EL (cell line): ENCODE measurements at places on chromosomes 6 and 20.

GRCh38 chr6:143896126-143896860, 32.0 kb downstream of the ZC2HC1B start:
- no peak for DNase-seq

DNA sequence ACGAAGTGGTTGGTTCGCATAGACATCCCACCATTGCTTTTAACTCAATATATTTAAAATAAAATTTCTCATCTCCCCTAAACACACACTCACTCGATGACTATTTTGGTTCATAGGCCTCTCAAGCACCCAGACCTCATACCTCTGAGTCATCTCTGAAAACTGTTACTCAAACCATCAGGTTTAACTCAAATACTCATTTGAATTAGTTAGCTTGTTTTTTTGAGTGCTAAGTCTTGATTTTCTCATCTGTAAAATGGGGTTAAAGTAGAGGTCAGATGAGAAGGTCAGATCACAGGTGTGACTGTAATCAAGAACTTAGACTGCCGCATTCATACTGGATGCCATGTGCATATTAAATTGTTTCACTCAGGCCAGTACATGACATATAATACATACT, 243.9 kb upstream of the TENT5A start:
- peak; percentile 86 for DNase-seq

DNA sequence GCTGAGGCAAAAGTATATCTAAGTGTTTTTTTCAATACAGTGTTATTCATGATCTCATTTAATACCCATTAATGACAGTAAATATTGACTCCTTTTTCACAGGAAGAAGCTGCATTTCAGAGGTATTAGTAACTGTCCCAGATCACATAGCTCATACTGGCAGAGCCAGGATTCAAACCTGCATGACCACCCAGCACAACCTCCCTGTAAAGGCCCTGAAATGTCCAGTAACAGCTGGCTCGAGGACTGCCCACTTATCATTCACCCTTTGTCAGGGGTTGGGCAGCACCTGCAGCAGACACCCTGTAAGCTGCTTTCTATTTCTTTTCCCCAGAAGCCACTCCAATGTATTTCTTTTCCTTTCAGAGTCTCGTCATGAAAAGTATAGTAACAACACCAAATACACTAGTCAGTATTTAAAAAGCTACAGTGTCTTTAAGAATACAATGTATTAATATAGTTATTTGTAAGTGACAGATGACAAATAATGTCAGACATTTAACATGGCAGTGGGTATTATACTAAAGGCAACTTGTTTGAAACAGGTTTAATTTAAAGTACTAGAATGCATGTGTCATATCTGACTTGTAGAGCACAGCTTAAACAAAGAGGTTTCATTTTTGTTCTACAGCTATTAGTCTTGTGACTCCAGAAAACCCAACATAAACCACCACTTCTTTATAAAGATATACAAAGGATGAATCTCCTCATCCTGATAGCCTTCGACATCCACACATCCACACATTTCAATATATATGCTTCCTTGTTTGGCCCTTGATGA, 841.6 kb upstream of the GJE1 start:
- DNase-seq = peak; percentile 23

- peak; percentile 96 for DNase-seq
Measured at GRCh38 chr6:43096451-43097097, 20.5 kb downstream of the PTK7 start.

- DNase-seq = no peak
Measured at GRCh38 chr6:36204068-36204753, 7.7 kb downstream of the BRPF3 start.

DNA sequence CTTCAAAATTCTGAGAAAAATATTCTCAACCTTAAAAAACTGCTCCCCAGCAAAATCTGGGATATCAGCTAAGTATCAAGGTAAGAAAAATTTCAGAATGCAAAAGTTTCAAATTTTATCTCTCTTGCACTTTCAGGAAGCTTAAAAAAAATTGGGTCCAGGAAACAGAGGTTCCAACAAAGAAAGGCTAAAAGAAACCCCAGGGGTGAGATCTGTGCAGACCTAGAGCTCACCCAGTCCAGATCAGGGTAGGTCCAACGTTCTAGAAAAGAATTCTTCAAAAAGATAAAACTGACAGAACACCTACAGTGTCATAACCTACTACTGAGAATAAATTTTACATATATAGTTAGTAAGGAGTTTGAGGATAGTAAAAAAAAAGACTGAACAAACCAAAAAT, 23.5 kb downstream of the ILRUN start:
- DNase-seq = no peak

- DNase-seq = peak; percentile 95
Measured at GRCh38 chr6:30885999-30886896, 1.9 kb downstream of the DDR1 start.

DNA sequence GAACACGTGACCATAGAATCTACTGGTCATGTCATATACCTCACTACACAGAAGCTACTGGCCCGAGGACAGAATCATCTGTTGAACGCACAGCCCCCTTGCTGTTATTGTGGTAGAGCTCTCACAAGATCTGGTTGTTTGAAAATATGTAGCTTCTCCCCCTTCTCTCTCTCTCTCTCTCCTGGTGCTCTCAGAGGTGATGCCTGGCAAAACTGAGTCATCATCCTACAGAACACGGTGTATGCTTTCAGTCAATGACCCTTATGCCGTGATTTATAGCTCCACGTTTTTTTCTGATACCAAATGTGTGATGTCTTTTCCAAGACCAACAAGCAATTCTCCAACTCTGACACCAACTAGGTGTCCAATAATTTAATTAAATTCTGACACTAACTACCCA, 13.0 kb upstream of the RBM24 start:
- no peak for DNase-seq

GRCh38 chr6:106090001-106090400, 3.9 kb downstream of the PRDM1 start:
- peak; percentile 68 for DNase-seq

GRCh38 chr6:111949546-111949945, 76.3 kb upstream of the FYN start:
- no peak for DNase-seq

- DNase-seq = no peak
Measured at GRCh38 chr20:53402233-53403005, 191.2 kb downstream of the ZNF217 start.

GRCh38 chr20:24693466-24694156, 224.2 kb downstream of the SYNDIG1 start:
- no peak for DNase-seq

- DNase-seq = peak; percentile 76
Measured at GRCh38 chr6:52610745-52611355, 34.0 kb upstream of the TRAM2 start.

- DNase-seq = peak; percentile 75
Measured at GRCh38 chr6:23003671-23004467, 434.5 kb downstream of the HDGFL1 start.

GRCh38 chr6:167268683-167269280, 22.3 kb upstream of the UNC93A start:
- DNase-seq = no peak

- DNase-seq = no peak
Measured at GRCh38 chr6:113821445-113821844, 35.7 kb upstream of the MARCKS start.

DNA sequence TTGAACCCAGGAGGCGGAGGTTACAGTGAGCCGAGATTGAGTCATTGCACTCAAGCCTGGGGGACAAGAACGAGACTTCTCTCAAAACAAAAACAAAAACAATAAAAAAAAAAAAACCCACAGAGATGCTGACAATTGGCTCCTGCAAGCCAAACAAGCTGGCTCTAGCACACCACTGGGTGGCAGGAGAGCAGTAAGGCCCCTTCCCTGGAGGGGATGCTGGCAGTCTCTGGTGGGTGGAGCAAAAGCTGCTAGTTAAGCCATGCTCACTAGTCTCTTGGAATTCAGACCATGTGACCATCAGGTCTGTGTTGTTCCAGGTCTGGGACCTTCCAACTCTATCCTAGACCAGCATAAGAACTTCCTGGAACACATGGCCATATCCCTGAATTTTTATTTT, 18.9 kb upstream of the DSN1 start:
- peak; percentile 73 for DNase-seq

- no peak for DNase-seq
Measured at GRCh38 chr20:20235681-20236080, 132.2 kb upstream of the INSM1 start.

DNA sequence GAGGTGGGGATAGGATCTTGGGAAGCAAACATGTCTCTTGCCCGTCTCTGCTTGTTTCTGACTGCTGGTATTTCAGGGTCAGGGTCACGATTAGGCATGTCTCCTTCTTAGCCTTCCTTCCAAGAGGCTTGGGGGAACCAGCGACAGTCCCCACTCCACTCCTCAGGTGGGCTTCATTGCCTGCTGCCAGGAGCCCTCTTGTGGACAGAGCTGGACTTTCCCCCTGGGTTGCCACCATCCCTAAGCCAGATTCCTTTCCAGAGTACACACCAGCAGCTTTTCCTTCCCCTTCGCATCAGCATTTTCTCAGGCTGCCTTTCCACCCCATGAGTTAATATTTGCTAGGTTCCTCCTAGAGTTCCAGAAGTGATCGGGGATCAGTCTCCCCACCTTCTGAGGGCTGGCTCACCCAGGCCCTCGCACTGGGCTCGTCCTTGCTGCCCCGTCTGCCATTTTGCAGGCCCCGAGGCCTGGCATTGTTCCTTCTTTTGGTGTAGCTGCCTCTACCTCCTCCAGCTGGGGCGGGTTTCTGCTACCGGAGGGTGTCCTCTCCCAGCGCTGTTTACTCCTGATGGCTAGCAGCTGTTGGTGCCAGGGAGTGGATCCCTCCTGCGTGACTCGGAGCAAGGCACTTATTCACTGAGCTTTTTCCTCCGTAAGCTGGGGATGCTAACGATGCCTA, 8.8 kb upstream of the C20orf144 start:
- DNase-seq = peak; percentile 71

DNA sequence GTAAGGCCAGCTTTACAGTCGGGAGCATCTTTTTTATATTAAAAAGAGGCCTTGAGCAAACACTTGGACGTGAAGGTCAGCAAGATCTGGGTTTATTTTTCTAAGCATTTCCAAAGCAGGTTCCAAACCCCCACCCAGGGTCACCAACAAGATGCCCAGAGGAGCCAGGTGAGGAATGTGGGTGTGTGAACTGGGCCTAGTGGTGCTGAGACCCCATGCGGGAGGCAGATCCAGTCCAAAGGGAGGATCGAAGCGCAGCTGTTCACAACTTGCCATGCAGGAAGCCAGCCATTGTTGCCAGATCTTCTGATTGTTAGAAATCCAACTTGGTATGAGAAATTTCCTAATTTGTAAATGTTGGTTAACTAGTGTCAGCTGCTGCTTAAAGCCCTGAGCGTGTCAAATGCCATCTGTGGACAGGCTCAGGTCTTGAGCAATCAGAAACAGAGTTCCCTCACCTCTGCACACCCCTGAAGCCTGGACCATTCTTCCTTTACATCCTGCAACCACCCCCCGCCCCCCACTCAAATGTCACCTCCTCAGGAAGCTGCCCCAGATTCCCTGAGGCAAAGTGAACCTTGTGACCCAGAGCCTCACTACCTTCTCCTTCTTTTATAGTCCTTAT, 46.5 kb downstream of the NFATC2 start:
- no peak for DNase-seq

- DNase-seq = no peak
Measured at GRCh38 chr6:111536910-111537527, 54.0 kb upstream of the REV3L start.

DNA sequence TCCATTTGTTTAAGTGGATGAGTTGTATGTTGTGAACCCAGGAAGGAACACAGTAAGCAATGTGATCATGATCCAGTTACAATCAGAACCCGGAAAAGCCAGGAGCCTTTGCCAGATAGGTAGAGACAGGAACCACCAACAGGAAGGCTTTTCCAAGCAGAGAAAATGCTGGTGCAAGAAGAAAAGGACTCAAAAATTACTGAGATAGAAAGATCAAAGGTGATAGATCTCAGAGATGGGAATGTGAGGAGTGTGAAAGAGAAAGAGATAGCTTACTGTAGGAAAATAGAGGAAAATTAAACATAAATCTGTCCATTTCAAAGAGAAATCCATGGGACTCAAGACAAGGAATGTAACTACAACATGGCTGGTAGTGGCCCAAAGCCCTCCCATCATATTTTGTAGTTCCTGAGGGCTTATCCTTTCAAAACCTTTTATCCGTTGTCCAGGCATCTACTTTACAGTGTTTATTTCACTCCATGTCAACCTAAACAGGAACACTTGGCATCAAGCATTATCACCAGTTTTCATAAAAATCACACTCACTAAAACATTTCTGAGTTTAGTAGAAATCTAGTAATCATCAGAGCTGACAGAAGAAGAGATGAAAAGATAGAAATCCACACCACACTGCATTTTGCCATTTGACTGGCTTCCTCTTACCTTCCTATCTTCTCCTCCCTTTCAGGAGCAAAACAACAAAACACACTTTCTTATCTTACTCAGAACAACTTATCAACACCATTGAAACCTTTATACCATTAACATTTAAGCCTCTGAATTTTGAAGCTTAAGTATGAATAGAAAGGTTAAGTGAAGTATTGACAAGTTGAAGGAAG, 44.5 kb upstream of the STXBP5 start:
- DNase-seq = no peak

- DNase-seq = no peak
Measured at GRCh38 chr6:38022688-38023087, 203.2 kb downstream of the ZFAND3 start.

DNA sequence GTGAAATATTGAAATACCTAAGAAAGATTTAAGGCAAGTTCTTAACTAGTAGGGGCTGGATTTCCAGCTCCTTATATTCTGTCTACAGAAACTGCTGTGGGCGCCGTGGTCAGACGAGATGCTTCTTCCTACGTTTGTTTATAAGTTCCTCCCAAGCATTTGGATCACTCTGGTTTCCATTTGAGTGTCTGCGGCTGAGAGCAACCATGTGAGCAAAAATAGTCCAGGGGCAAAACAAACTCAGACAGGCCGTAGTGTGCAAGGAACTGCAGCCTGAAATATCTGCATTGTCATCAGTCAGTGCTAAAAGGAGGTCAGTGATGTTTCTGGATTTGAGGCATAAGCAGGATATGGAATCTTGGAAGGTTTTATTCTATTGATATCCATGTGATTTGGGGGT, 485.9 kb upstream of the JAG1 start:
- no peak for DNase-seq

DNA sequence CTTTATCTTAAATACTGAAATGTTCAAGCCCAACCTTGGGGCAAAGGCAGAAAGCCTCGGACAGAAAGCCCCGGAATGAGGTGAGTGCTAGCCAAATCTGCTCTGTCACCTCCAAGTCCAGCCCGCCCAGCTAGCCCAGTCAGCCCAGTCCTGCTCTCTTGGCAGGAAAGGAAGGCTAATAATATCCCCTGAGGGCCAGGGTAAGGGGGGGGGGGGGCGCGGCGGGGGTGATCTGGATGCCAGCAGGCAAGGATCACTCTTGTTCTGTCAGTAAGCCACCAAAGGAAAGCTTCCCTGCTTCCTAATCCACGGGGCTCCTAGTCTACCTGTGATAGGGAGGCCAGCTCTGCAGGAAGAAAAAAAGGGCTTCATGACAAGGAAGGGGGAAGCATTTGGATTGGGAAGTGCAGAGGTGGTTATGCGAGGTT, 1.1 kb downstream of the NDRG3 start:
- peak; percentile 58 for DNase-seq

GRCh38 chr6:49929340-49929739, 34.6 kb downstream of the DEFB114 start:
- DNase-seq = no peak
